ENCODE measurements at places on chromosomes 4 and X.
A peak's percentile ranks its signal among the peaks of the same experiment; 100 is the strongest.

GRCh38 chrX:131841496-131842437 lies 181.3 kb upstream of the STK26 start:
- peak; percentile 3 for DNase-seq

DNA sequence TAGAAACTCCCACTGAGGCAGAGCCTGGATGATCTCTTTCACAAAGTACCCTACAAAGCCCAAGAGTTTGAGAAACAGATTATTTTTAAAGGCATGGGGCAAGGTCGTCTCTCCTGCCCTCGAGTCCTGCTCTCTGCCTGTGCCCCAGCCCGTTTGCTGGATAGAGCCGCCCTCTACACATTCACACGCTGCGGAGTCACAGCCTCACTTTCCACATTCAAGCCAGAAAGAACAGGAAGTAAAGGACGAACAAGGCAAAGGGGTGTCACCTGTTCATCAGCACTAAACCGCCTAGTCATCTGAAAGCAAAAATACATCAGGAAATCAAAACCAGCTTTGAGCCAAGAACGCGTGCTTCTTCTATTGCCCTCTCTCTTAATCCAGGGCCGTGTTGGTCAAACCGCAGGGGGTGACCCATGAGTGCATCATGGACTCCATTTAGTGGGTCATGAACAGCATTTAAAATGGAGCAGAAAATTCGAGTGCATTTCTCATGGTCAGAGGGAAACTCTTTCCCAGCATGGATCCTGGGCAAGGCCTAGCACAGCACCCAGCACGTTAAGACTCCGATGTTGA lies 83.4 kb downstream of the PHKA2 start:
- no peak for DNase-seq

- DNase-seq, result no peak
Observed at GRCh38 chrX:2549876-2550275, 49.1 kb upstream of the DHRSX start.

DNA sequence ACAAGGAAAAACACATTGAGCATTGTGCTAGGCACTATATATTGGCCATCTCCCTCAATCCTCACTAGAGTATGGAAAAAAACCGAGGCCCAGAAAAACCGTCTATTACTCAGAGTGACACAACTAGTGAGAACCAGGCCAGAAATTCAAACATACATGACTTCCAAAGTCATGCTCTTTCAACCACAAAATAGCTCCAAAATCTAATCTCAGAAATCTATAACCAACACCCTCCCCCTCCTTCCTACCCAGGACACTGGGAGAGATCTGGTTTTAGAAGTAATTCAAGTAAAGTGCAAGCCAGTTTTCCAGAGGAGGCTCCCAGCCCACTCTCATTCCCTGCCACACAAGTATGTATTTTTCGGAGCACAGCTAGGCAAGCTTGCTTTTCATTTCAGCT lies 7.6 kb downstream of the HS3ST1 start:
- DNase-seq, result no peak

DNA sequence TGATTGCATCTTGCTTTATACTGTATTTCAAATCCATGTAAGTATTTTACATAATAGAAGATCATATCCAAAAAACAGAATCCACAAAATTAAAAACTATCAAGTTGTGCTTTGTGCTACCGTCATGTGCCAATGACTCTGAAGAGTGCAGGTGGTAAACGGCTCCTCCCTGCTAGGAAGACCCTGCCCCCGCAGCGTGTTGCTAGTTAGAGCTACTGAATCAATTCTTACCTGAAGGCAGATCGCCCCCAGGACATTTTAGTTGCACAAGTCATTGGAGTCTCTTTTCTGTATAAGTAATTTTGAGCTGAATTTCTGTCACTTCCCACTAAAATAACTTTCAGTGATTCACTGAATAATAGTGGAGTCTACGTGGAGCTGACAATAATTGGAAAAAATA lies 599.5 kb upstream of the ZFP42 start:
- no peak for DNase-seq

DNA sequence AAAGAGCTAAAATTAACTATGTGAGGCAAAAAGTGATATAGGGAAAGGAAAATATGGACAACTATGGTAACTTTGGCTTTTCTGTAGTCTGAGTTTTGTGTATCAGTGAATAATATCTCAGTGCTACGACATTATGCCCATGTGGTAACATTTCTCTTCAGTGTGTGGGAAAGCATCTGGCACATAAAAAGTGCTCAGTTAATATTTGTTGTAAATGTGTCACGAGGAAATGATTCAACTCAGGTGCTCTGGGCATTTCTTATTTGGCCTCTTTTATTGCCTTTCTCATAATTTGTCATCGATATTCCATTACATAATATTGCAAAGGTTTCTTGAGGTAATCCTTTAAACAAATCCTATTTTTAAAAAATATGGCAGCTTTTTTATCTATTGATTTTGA lies 17.6 kb downstream of the OFD1 start:
- DNase-seq, result no peak

DNA sequence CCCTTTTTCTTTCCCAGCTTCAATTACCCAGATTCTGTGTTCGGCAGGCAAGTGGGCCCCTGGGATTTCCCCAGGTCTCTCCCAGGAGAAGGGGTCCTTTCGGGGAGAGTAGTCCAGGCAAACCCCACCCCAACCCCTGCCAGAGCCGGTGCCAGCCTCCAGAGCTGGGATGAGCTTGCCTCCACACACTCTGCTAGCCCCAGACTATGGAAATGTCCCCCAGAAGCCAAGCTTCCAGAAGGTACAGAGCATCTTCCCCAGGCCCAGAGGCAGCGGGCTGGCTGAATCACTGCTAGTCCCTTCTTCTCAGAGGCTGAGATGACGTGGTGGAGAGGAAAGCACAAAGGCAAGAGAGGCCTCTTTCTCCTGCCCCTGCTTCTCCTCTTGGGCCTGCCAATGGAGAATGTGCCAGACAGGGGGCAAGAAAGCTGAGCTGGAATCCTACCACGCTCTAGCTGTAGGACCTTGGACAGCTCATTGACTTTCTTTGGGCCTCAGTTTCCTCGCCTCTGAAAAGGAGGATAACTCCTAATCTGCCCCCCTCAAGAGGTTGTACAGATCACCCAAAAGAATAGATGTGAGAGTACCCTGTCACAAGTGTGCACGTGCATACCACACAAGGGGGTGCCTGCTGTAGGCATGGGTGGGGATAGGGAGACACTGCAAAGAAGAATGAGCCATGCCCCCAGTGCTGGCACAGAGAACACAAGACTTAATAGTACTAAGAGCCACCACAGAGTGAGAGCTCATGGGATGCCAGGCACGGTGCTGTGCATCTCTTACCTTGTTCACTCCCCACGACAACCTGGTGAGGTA lies 2.1 kb downstream of the SASH3 start:
- DNase-seq, result no peak

- DNase-seq, result no peak
Observed at GRCh38 chr4:57099363-57099762, 10.8 kb downstream of the IGFBP7 start.

DNA sequence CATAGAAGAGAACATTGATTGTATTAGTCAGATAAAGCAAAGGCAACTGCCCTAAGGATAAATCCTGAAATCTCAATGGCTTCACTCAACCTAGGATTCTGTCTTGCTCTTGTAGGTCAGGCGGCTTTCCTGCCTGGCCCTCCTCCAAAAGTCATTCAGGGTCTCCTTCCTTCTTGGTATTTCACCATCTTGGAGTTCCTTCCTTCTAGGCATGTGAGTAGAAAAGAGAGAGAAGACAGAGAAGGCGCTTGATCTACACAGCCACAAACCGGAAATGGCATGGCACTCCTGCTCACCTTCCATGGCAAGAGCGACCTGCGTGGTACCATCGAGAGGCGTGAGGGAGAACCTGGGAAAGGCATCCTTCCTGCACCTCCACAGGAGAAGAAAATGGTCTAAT lies 45.3 kb upstream of the HELT start:
- DNase-seq, result no peak

GRCh38 chr4:100362366-100362765 lies 155.5 kb downstream of the EMCN start:
- no peak for DNase-seq

GRCh38 chr4:174107746-174108354 lies 175.6 kb downstream of the FBXO8 start:
- DNase-seq, result no peak

DNA sequence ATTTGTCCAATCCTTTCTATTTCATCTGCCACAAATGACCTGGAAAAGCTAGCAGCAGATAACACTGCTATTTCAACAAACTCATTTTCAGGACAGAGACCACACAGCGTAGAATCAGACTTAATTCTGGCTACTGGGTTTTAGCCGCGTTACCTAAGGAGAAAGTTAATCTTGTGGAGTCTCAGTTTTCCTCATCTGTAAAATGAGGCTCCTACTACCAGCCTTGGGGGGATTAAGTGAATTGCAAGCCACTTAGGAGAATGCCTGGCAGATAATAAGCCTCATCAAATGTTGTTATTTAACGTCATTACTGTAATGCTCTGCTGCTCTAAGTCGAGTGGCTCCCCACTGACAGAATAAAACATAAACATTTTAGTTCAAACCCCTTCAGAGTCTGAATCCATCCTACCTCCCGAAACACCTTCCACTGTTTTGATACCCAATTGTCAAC lies 1.4 kb downstream of the CCNI start:
- DNase-seq, result no peak

- no peak for DNase-seq
Observed at GRCh38 chrX:101415180-101416145, 7.4 kb downstream of the HNRNPH2 start.

DNA sequence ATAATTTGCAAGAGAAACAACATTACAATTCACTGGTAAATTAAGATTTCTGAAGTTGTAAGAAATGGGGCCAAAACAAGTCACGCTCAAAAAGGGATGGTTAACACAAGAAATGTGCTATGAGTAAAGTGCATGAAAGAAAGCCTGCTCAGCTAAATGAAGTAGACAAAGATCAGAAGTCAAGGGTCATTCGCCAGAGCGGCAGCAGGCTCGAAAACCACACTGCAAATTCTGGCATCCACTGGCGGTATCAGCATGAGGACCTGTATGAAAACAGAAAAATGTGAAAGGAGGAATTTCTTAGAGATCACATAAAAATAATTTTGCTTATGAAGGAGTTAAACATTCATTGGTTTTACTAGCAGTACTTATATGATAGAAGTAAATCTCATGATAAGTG lies 49.6 kb downstream of the FBXL5 start:
- DNase-seq, result no peak

DNA sequence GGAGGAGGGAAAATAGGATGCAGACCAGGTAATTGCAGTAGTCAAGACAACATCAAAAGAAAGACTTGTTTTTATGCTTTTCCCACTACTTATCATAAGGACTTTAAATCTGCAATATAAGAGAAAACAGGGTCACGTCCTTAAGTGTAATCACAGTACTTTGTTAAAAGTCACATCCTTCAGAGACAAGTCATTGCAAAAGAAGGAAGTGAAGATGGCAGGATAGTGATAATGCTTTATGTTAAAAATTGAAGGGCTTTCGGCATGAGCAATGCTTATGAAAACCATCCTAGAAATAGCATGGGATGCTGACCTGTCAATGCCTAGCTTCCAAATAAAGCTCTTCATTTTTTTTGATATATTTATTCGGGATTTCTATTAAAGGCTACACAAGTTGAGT lies 110.2 kb upstream of the TENM3 start:
- DNase-seq, result no peak

DNA sequence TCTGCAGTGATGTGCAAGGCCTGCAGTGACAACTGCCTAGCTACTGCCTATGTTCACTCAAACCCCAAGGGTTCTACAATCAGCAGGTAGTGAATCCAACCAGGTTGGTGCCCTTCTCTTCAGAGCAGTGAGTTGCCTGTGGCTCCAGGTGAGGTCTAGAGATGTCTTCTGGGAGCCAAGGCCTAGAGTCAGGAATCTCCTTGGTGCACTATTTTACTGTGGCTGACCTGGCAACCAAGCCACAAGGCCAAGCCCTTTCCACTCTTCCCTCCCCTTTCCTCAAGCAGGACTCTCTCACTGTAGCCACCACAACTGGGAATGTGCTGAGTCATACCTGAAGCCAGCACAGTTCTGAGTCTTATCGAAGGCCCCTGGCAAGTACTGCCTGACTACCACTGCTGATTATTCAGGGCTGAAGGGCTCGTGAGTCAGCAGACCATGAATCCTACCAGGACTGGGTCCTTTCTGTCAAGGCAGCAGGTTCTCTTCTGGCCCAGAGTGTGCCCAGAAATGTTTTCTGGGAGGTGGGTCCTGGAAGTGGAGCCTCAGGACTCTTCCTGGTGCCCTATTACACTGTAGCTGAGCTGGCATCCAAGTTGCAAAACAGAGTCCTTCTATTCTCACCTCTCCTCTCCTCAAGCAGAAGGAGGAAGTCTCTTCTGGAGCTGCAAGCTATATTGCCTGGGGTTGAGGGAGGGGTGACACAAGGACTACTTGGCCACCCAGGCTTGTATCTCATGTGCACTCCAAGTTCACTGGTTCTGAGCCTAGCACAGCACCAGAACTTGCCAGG lies 111.6 kb downstream of the BTC start:
- no peak for DNase-seq

GRCh38 chr4:114087596-114088230 lies 108.3 kb upstream of the ARSJ start:
- no peak for DNase-seq

DNA sequence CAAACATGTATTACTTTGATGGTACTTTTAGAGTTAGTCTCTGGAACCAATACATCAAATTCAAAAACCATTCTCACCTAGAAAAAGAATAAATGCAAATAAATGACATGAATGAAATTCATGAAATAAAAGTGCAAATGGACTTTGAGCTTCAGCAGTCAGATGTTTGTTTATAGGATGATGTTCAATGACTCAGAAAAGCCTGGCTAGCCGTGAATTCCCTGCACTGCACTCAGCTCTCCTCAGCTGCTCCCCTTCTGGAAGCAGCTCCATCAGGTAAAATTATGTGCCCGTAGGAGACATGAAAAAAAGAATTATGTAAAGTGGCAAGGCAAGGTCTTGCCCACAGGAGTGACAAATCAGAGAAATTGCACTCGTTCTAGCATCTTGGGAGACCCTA lies 390.6 kb downstream of the GPM6A start:
- DNase-seq, result no peak

GRCh38 chr4:137961051-137961438 lies 281.1 kb downstream of the SLC7A11 start:
- no peak for DNase-seq

- DNase-seq, result no peak
Observed at GRCh38 chr4:158777423-158778155, 8.8 kb downstream of the FNIP2 start.

DNA sequence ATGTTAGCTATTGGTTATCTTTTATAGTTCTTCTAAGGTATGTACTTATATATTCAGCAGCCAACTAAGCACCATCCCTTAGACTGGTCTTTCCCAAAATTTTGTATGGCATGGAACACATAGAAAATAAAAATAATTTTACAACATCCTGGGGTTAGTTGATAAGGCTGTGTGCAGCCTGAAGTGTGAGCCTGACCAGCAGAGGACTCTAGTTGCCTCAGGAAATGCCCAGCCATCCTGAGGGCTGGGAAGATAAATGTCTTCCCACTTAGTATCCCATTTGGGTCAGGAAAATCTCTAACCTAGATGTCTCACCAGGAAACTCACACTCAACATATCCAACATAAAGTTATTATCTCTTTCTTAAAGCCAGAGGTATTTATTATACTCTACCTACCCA lies 251.4 kb upstream of the POF1B start:
- DNase-seq, result no peak

GRCh38 chrX:45660477-45660876 lies 459.8 kb upstream of the DIPK2B start:
- DNase-seq, result no peak

- DNase-seq, result no peak
Observed at GRCh38 chr4:26763063-26763462, 97.6 kb upstream of the STIM2 start.

GRCh38 chrX:47380268-47380667 lies 9.9 kb downstream of the ZNF157 start:
- peak; percentile 40 for DNase-seq

GRCh38 chrX:3479026-3479425 lies 132.6 kb upstream of the MXRA5 start:
- no peak for DNase-seq

GRCh38 chr4:951186-951585 lies 18.9 kb downstream of the TMEM175 start:
- no peak for DNase-seq

Measured in stimulated activated CD4-positive, alpha-beta T cell treated with anti-CD3 and anti-CD28 coated beads, Interleukin-2, amount 100 ng/mL, for 4 hours (primary cell).